NCI-H524 treated with DMSO at 0.1 percent for 48 hours (cell line): ENCODE measurements at places on chromosomes 16 and 17.

DNA sequence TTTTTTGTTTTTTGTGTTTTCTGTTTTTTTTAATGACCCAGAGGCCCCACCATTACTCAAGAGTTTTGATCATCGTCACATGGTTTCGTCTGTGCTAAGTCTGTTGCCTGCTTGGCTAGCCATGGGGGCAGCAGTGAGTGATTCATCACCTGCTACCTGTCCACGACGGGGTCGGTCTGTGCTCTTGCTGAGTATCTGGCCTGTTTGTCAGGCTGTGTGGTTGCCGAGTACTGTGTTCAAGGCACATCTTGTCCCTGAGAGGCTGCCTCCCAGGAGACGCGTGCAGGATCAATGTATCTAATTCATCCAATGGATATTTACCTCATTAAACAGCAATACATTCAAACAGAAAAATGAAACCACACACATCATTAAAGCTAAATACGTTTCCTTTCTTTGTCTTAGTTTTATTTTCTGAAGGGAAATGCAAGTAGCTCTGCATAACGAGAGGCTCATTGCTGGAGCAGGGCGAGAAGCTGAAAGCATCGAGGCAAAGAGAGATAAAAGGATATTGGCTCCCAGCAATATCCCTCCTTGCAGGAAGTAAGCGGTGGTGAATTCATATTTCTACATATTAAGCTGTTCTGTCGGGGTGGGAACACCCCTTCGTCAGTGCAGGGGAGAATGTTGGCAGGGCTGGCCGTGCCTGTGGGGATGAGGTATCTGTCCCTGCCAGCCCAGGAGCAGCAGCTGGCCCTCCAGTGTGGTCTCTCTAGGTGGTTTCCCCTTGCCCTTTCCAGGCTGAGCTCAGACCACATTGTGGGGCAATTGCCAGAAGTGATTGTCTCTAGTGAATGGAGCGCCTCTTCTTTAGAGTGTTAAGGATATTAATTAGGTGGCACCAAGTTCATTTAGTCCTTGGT is 166.2 kb upstream of the ASIC2 start:
- DNase-seq, result no peak

DNA sequence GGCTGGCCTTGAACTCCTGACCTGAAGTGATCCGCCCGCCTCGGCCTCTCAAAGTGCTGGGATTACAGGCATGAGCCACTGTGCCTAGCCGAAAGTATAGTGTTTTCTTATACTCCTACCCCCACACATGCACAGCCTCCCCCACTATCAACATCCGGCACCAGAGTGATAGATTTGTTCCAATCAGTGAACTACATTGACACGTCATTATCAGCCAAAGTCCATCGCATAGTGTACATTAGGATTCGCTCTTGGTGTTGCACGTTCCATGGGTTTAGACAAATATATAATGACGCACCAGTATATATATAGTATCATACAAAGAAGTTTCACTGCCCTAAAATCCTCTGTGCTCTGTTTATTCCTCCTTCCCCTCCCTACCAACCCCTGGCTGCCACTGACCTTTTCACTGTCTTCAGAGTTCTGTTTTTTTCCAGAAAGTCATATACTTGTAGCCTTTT is 11.9 kb upstream of the TM4SF5 start:
- no peak for DNase-seq

DNA sequence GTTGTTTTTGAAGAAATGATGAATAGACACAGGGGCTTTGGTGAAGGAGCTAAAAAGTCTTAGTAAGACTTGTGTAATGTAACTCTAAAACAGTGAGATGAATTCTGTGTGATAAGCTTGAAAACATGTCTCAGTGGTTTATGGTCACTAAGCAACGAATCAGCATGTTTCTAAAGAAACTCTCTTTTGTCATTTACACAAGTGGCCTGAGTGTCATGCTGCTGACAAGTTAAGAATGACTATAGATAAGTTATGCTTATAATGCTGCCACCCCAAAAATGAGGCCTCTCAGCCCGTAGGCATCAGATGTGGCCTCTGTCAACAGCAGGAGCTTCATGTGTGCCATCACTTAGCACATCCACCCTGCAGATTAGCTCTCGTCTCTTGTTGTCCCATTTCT is 8.7 kb downstream of the COX10 start:
- no peak for DNase-seq

- no peak for DNase-seq
Observed at GRCh38 chr17:41619036-41619926, 5.1 kb downstream of the KRT17 start.

- no peak for DNase-seq
Observed at GRCh38 chr17:8175795-8176196, 384 bp downstream of the TMEM107 start.

DNA sequence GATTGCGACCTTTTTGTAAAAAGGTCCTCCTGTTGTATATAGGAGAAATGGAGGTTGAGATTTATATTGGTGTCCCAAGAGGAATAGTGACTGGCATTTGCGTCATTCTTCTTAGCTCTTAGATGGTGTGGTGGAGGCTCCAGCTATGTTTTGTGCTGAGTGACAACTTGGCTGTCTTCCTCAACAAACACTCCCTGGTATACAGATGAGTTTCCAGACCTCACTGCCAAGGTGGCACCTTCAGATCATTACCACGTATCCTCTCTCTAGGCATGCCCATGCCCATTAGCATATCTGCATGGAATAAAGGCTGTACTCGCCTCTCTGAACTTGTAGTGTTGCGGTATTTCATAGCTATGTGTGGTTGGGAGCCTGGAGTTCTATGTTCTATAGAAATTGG is 120.0 kb downstream of the MAP2K4 start:
- DNase-seq, result no peak

DNA sequence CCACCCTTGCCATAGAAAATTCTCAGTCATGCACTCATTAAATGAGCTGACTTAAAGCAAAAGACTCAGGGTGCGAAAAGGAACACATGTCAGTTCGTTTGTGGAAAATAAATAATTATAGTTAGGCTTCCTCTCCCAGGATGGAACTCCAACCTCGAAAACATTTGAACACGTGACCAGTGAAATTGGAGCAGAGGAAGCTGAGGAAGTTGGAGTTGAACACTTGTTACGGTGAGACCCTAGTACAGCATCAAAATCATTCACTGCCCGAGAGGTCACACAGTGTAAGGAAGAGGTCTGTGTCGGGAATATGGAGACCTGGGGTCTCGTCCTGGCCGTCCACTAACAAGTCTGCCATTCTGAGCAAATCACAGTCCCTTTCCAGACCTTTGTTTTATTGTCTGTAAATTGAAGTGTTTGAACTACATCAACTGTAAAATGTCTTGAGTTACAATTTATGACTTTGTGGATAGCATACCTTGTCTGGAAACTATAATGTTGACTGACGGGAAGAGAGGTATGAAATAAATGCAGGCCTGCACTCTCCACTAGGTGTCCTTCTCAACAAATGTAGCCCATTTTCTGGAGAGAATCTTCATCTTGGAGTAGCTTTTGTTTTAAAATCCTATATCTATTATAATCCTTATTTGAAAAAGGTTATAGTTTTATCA is 7.7 kb downstream of the PSMD7 start:
- DNase-seq, result no peak

DNA sequence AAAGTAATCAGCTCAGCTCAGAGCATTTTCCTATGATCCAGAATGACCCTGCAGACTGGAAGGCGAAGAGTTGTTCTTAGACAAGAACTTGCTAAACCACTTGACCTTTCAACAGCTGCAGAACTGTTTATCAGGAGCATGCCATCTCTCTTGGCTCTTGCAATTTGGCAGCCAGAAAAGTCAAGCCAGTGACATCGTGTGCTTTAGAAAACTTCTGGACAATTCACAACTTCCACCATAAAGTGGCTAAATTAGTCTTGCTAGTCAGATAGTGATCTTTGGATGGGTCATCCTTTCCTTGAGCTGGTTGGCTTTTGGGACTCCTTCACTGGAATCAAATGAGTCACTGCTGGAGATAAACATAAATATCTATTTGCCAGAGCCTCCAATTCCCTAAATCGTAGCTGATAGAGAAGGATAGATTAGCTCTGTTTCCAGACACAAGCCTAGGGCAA is 146.5 kb downstream of the MAP2K6 start:
- no peak for DNase-seq

DNA sequence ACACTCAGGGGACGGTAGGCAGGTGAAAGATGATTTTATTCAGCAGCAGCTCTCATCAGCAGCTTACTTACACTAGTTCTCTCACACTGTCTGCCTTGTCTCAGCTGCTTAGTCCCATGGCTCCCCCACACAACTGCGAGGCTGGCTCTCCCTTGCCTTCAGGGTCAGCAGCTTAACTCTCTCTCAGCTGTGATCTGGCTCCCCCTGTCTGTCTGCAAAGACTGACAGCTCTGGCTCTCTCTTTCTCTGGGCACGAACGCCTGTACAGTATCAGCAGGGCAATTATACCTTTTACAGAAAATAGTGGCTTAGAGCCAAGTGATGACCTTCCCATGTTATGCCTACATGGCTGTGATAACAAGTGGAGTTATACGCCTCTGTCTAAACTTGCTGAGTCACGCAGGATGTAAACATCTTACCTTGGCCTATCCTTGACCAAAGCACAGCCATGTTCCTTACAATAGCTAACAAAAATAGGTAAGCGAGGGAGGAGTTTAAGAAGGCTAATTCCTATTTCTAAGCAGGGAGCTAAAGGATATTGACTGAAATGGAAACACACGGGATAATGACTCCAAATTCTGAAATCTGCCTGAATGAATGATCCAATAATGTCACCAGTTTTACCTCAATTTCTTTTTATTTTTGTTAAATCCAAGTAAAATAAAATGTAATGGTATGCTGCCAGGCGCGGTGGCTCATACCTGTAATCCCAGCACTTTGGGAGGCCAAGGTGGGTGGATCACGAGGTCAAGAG is 1.1 kb upstream of the NDUFAB1 start:
- peak; percentile 7 for DNase-seq

- DNase-seq, result no peak
Observed at GRCh38 chr16:8849411-8850011, 19.3 kb downstream of the CARHSP1 start.

DNA sequence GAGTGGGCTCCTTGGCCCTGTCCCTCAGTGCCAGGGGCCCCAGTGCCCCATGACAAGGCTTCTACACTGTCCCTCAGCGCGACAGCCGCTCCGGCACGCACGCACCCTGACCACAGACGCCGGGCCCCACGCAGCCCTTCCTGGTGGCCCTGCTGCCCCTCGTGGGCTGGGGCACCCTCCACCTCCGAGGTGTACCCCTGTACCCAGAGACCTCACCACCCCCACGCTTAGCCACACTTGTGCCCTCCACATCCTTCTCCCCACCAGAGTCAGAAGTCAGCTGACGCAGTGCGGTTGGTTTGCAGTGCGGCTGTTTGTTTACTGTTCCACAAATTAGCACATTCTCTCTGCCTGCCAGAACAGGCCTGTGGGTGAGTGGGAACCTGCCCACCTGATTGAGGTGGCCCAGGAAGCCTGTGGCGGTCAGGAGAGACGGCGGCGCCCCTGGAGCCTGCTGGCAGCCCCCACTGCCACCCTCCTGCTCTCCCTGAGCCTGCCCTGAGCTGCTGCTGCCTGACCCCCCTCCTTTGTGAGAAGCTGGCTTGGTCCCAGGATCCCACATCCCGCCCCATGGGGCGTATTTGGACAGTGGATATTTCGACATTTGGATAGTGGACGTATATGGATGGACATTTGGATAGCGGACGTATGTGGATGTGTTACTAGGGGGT is 38.0 kb upstream of the CDH15 start:
- no peak for DNase-seq

DNA sequence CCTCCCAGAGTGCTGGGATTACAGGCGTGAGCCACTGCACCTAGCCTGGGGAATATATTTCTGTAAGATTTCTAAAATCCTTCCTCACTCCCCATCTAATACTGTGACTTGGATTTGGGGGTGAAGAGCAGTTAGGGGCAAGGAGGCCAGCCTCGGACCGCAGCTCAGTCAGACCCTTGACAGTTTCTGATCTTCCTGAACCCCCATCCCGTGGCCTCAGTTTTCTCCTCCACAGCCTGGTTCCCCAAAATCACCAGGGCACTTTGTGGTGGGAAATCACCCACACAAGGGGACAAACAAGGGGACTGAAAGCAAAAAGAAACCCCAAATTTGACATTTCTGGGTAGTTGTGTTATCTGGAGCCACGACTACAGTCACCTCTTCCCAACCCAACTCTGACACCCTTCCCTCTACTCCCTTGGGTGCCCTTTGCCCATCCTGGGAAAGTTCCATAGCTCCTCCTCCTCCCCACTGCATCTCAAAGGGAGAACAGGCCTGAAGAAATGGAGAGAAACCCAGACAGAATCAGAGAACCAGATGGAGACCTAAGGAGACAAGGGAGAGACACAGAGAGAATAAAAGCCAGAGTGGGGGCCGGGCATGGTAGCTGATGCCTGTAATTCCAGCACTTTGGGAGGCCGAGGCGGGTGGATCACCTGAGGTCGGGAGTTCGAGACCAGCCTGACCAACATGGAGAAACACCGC is 2.8 kb upstream of the STAT5A start:
- DNase-seq, result no peak

DNA sequence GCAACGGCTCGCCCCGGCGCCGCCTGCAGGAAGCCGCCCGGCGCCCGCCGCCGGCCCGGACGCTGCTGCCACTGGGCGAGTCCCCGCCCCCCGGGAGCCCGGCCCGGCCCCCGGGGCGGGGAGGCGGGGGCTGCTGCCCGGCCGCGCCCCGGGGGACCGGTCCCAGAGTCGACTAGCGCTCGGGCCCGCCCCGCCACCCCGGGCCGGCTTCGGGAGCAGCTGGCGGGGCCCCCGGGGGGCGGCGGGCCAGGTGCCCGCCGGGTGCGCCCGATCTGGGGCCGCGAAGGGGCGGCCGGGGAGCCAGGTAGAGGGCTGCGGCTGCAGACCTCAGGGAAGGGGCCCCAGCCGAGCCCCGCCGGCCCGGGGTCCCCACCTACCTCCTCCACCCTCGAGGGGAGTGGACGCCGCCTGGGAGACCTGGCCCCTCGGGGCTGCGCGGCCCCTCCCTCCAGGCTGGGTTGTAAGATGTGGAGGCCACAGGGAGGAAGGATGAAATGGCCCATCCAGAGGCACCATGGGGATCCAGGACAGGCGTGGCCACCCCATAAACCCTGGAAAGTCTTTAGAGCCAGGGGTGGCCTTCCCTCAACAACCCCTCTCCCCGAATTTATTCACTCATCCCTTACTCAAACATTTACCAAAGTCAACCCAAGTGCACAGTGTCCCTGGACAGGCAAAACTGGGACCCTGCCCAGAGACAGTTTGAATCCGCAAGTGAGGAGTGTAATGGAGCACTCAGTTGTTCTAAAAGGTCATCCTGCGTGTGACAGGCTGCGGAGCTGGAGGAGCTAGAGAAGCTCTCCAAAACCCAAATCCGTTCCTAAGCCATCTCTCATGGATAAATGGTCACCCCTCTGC is at the start of gene CDYL2:
TSS of gene CDYL2 (minus strand) at position 73 of the 858 bp plus-strand sequence. CDS start 425 bp downstream, outside the sequence.
- no peak for DNase-seq

DNA sequence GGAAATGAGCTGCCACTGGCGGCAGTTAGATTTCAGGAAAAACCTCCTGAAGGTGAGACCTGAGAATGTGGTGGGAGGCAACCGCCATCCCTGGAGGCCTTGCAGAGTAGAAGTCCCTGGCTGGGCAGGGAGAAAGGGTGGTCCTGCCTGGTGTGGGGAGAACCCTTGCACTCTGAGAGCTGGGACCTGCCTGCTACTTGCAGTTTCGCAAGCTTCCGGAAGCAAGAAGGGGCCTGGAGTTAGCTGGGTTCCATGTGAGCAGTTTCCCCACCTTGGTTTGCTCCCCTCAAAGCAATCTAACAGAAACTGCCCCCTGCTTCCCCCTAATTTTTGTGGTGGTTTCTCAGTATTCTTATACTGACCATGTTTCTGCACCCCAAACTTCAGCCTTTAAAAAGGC is 6.5 kb downstream of the ZNF629 start:
- no peak for DNase-seq
